ENCODE measurements at places on chromosomes 5 and 9.
A peak's percentile ranks its signal among the peaks of the same experiment; 100 is the strongest.

DNA sequence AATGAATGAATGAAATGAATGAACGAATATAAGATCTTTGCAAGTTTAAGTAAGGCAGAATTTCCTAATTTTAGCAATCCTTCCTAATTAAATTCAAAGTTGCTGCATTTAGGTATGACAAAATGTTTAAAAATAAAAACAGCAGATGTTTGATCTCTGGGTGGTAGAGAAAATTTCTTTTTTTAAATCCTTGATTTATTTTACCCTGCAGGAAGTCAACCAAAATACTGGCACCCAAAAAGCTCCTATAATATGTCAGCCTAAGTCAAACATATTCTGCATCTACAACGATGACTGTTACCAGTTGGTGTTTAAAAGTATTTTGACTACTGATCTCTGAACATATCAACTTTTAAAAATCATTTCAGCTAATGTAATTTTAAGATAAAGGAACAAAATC lies 58.4 kb downstream of the TTC39B start:
- DNase-seq = no peak

GRCh38 chr5:41956943-41957342 lies 31.9 kb downstream of the FBXO4 start:
- DNase-seq = no peak

- DNase-seq = no peak
These were observed 418.7 kb upstream of the WWC1 start for GRCh38 chr5:167872791-167873190.

GRCh38 chr5:63774939-63775338 lies 187.3 kb downstream of the HTR1A start:
- DNase-seq = no peak

GRCh38 chr9:134293031-134293521 lies 33.2 kb upstream of the RXRA start:
- no peak for DNase-seq

- no peak for DNase-seq
These were observed 546.7 kb upstream of the DMAC1 start for GRCh38 chr9:8346296-8346695.

- DNase-seq = no peak
These were observed 133.5 kb downstream of the DTWD2 start for GRCh38 chr5:118854819-118855218.

DNA sequence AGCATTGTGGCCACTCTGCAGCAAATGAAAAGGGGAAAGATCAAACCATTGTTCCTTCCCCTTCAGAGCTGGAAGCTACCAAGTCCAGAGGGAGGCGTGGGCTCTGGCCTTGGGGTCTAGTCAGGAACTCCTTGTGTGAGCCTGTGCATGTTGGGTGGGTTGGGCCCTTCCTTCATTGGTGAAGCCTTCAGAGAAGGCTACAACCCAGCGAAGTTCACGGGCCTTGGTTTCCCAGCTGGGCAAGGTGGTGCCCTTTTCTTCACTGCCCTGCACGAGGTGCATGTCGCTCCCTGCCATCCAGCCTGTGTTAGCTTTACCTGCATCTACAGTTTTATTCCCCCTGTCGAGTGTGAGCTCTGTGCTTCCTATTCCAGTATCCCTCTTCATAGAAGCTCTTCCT lies 84.7 kb downstream of the ZNF618 start:
- no peak for DNase-seq

GRCh38 chr9:20243841-20244240 lies 378.5 kb downstream of the MLLT3 start:
- no peak for DNase-seq

GRCh38 chr9:35001803-35002502 lies 12.4 kb downstream of the DNAJB5 start:
- DNase-seq = no peak

- DNase-seq = no peak
These were observed 353.3 kb downstream of the GADD45G start for GRCh38 chr9:89958086-89958485.

DNA sequence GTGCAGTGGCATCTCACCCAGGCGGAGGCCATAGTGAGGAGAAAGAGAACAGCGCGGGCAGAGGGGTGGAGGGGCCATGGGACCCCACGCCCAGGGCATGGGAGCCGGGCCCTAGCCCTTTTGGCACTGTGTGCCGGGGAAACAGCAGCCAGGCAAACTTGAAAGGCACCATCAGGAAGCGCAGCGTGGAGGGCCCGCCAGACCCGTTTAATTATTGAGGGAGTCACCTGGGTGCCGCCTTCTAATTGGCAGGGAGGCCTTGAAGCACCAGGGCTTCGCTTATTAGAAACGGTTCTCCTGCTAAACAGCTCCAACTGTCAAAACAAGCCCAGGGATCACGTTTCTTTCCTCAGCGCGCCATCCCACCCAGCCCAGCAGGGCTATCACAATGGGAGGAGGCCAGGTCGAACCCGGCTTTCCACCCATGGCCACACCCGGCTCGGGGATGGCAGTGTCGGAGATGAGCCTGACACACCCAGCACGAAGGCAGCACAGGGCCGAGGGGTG lies 104.6 kb upstream of the SARDH start:
- DNase-seq = no peak

DNA sequence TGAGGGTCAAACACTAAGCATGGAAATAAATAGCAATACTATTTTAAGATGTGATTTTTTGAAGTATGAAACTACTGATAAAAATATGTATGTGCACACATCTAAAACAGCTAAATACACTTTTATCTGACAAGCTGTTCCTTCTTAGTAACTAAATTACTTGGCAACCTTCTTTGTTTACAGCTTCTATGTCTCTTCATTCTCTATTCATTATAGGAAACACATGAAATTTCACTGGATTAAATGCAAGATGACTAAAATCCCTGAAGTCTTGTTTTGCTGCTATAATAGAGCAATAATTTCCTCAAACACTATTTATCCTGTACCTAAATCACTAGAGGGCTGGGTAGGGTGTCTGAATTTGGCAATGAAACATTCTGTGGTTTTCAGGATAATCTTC lies 11.7 kb downstream of the RICTOR start:
- no peak for DNase-seq

DNA sequence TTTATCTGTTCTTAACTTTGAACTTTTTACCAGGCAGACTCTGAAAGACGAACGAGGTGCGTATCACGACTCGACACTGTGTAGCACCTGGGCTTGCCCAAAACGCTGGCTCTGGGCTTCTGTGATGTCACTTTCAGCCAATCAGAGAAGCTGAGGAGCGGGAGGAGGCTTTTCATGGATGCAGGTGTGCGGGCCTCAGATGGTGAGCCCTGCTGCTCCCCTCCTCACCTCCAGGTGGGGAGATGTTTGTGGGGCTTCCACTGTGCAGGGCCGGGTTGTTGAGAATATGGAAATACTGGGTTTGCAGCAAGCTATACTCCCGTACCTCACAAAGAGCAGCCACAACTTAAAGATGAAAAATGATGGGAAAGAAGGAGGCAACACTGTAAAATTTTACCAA lies 246.3 kb downstream of the IRX2 start:
- DNase-seq = no peak

GRCh38 chr5:145245354-145245753 lies 589.8 kb downstream of the PRELID2 start:
- DNase-seq = no peak

GRCh38 chr9:109251080-109251775 lies 69.6 kb downstream of the EPB41L4B start:
- DNase-seq = no peak

DNA sequence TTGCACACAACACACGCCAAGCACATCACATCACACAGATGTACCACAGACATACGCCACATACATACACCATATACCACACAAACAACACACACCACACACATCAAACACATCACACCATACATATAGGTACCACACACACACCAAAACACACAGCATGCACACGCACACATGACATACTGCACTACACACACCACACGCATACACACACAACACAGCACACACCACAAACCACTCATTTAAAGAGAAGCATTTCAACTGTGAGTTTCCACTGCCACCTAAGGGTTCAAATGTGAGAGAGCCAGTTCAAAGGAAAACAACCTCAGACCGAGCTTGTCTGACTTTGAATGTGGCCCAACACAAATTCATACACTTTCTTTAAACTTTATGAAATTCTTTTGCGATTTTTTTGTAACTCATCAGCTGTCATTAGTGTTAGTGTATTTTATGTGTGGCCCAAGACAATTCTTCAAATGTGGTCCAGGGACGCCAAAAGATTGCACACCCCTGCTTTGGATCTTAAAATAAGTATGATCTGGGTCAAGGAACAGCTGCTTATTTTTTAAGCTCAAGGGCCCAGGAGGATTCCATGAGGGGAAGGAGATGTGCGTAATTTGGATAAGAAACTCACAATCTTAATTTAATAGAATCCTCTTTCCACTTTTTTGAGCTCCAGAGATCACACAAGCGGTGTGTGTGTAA lies 494.6 kb downstream of the GADD45G start:
- no peak for DNase-seq

DNA sequence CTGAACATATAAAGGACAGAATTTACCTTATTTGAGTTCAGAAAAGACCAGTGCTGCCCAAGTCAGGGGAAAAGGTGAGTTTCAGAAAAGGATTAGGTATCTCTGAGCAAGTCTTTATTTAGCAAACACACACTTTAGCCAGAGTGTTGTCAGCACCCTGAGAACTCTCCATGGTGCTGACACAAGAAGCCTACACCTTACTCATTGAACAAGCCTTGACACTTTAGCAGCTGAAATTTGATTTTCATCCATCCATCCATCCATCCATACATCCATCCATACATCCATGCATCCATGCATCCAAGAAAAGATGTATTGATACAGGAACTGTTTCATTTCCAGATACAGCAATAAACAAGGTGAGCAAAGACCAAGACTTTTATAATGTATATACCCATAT lies 311.2 kb downstream of the TRIM32 start:
- no peak for DNase-seq

GRCh38 chr9:7791394-7791793 lies 8.2 kb downstream of the DMAC1 start:
- no peak for DNase-seq

- no peak for DNase-seq
These were observed 599.6 kb upstream of the ADAMTS16 start for GRCh38 chr5:4540375-4541173.

DNA sequence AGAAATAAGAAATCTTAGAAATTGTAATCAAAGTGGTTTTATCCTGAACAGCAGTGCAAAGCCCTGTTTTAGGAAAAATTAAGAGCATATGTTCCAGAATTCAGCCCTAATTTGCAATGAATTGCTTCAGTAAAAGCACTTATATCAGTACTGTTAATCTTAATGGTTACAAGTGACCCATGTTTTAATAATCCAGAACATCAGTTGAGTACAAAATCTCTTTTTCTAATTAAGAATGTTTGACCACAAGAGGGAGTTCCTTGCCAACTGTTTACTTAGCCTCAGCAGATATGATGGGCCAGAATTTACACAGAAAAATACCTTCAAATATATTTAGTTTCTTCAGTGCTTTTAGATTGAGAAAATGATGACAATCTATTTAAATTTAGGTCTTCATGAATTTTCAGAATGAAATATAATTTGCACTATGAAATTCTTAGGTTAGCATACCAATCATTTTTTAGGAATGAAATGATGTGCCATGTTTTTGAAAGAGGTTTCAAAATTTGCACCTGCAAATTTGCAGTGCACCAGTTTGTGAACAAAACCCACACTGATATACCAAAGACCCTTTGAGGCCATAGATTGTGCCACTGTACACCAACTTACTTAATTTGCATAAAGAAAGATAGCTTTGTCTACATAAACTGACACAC lies 926.3 kb upstream of the ARRDC3 start:
- peak; percentile 13 for DNase-seq

DNA sequence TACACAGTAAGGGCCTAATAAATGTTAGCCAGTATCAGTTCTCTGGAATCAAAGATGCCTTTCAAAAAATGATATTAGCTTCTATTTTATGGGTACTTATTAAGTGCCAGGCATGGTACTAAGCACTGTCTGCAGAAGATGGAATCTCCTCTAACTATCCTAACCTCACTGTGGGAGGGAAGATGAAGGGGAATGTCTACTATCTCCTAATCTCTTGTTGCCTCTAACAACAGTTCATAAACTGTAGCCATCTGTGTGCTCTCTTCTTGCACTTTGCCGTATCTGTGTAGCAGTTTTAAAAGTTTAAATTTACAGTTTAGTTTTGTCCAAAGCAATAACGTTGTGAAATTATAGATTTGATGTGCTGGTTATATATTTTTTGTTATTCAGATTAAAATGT lies 99.6 kb upstream of the CCDC112 start:
- no peak for DNase-seq

- DNase-seq = no peak
These were observed 376.1 kb downstream of the EFNA5 start for GRCh38 chr5:107294669-107295068.

DNA sequence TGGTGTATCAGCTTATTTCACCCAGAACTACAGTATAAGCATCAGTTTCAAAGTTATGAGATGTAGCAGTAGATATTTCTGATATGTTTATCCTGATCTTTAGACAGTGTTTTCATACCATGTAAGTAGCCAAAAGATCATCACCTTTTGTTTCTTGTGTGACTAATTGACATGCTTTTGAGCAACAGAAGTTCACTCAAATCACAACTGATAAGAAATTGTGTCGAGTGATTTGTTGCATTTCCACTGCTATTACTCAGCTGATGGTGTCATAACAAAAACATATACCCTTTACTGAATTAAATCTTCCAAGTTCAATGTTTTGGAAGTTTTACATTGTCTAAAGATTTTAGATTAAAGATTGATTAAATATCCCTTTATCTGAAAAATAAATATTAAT lies 324.5 kb downstream of the TUSC1 start:
- no peak for DNase-seq

GRCh38 chr5:151684690-151685361 lies 1.9 kb downstream of the SPARC start:
- no peak for DNase-seq

GRCh38 chr5:131386779-131387178 lies 122.9 kb downstream of the CDC42SE2 start:
- DNase-seq = no peak

GRCh38 chr9:114384836-114385396 lies 2.9 kb downstream of the AKNA start:
- peak; percentile 13 for DNase-seq

DNA sequence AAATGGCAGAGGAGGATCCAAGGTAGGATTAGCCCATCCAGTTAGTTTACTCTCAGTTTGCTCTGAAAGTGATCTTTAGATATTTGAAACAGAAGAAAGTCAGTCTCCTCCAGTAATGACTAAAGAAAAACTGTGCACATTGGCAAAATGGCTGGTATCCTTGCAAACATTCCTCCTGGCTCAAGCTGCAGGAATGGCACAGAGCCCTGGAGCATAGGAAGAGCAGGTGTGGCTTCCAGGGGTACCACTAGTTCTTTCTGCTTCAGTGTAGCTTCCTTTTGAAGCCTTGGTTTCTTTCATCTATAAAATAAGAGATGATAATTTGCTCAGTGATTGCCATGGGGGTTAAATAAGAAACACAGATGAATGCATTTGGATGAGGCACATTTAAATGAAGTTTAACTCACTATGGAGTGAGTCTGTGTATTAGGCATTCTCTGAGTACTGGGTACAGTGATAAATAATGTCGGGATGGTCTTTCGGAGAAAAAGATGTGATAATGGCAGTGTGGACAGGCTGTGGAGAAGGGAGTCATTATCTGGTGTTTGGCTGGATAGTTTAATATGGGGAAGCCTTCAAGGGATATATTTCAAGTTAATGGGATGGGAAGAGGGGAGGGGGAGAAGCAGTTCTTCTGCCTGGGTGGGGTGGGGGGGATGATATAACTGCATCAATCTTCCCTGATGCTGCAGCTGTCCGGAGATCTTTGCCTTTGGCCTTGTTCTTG lies 217.3 kb upstream of the KLF4 start:
- DNase-seq = no peak
